A172 (cell line): ENCODE measurements at places on chromosomes 7 and 10. TPM values are rescaled to one million over a fixed set of nuclear protein-coding genes. Genes with fewer than 3 reads are reported as not detected.

OR13A1 gene
- total RNA-seq: not detected in 2 replicates

MALRD1 gene
- total RNA-seq: not detected in 2 replicates

SMO gene
- 28.6 and 31.4 TPM in 2 replicates for total RNA-seq

GATAD1 gene
- total RNA-seq: 16.4 and 17.6 TPM in 2 replicates

IL15RA gene
- 10.3 and 16.3 TPM in 2 replicates for total RNA-seq
